ENCODE measurements at places on chromosomes 6 and 20.

GRCh38 chr20:19314621-19315020 is 102.2 kb downstream of the SLC24A3 start:
- DNase-seq, result no peak

DNA sequence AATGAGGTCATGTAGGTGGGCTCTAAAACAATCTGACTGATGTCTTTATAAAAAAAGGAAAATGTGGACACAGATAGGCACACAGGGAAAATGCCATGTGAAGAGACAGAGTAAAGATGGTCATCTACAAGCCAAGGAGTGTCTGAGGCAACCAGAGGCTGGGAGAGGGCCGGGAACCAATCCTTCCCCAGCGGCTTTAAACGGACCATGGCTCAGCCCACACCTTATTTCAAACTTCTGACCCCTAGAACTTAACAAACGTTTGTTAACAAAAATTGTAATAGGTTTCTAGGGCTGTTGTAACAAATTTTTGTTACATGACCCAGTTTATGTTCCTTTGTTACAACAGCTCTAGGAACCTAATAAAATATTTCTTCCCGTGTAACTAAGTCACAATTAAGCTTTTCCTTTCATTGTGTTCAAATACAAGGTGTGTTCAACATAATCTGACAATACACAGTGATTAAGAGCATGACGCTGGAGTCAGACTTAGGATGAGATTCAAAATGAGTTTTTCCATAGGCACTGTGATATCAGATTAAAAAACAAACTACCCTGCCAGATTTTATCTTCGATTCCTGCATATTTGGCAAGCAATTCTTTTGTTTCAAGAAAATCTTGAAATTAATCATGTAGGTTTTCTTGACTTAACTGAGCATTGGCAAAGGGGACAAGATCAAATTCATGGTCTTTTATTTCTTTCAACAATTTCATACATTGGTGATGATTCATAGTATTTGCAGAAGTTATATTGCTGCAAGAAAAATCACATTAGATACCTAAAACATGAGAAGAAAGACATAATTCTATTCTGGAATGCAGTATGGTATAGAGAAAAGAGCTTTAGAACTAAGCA is 169.5 kb upstream of the RIPOR2 start:
- DNase-seq, result no peak

GRCh38 chr6:119061215-119061614 is 17.2 kb downstream of the FAM184A start:
- DNase-seq, result no peak

- DNase-seq, result no peak
Observed at GRCh38 chr6:166335378-166336302, 6.7 kb downstream of the SFT2D1 start.

GRCh38 chr6:43639984-43640800 is 4.6 kb downstream of the MAD2L1BP start:
- DNase-seq, result no peak

DNA sequence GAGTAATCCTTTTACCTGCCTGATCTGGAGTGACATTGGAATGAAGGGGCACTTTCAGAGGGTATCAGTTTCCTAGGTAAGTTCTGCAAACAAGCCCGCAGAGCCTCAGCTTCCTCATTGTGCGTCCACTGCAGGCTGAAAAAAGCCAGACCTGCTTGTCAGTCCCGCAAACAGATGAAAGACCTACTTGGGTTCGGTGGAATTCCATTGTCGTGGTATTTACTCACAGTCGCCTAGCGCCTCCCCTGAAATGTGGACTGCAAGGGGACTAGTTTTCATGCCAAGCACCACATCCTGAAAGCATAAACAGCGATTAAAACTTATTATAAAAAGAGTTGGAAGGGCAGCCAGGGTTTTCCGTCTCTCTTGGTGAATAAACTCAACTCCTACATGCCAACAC is 121.5 kb downstream of the PAX1 start:
- no peak for DNase-seq

GRCh38 chr20:32333181-32333987 is 24.7 kb upstream of the ASXL1 start:
- DNase-seq, result no peak

- no peak for DNase-seq
Observed at GRCh38 chr20:53789989-53790675, 196.5 kb upstream of the ZNF217 start.

DNA sequence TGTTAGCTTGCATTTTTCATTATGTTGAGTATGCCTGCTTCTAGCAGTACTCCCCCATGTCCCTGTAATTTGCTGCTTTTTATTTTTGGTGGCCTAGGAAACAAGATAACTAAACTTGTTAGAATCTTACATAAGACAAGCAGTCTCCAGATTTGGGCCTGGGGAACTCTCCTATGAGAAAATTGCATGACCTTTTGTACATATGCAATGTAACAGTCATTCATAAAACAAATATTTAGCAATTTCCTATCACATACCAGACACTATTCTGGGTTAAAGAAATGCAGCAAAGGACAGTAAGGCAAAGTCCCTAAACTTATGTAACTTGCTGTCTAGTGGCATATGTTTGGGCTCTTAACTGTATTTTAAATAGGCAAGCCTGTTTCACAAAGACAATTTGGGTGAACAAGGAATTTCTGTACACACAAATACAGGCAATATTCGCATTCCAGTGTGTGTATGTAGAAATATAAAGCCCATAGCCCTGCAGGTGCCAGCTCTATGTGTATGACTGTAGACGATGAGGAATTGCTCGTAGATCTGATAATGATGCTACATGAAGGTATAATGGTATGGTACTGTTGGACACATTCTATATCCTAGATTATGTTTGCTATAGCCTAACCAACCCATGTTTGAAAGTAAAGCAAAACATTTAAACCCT is 305.2 kb upstream of the CITED2 start:
- peak; percentile 12 for DNase-seq

DNA sequence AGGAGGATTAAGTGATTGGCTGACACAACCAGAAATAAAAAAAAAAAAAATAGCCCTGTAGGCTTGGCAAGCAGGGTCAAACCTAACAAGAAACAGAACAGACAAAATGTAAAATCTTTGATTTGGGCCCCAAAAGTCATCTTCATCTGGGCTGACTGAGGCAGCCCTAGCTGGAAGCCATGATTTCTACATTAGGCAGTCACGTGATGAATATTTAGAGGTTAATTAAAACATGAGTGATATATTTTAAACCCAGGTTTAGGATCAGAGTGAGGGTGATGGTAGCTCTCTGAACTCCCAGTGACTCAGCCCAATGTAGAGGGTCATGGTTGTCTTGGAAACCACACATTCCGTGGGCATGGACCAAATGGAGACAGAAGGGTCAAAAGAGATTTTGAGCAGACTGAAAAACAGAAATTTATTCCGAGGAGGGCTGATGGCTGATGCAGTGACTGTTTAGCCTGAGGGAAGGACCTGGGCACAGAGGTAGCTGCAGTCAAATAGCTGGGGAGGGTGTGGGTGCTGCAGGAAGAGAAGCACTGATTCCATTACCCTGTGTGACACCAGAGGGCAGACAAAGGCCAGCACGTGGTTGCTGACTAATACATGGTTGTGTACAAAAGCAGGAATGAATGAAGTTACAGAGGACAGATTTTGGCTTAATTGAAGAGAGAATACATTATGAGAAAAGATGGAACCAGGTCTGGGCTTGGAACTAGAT is 573.1 kb upstream of the CHD6 start:
- DNase-seq, result no peak

Data from stromal cell of bone marrow (primary cell).